GM10248 (cell line): ENCODE measurements at places on chromosomes 6 and 20.

GRCh38 chr6:231779-232178 is 60.5 kb upstream of the DUSP22 start:
- no peak for DNase-seq

- no peak for DNase-seq
Measured at GRCh38 chr6:15344192-15344519, 98.3 kb downstream of the JARID2 start.

- no peak for DNase-seq
Measured at GRCh38 chr6:157454762-157455714, 74.0 kb downstream of the ZDHHC14 start.

GRCh38 chr20:63364801-63365585 is 3.8 kb upstream of the CHRNA4 start:
- DNase-seq, result no peak

DNA sequence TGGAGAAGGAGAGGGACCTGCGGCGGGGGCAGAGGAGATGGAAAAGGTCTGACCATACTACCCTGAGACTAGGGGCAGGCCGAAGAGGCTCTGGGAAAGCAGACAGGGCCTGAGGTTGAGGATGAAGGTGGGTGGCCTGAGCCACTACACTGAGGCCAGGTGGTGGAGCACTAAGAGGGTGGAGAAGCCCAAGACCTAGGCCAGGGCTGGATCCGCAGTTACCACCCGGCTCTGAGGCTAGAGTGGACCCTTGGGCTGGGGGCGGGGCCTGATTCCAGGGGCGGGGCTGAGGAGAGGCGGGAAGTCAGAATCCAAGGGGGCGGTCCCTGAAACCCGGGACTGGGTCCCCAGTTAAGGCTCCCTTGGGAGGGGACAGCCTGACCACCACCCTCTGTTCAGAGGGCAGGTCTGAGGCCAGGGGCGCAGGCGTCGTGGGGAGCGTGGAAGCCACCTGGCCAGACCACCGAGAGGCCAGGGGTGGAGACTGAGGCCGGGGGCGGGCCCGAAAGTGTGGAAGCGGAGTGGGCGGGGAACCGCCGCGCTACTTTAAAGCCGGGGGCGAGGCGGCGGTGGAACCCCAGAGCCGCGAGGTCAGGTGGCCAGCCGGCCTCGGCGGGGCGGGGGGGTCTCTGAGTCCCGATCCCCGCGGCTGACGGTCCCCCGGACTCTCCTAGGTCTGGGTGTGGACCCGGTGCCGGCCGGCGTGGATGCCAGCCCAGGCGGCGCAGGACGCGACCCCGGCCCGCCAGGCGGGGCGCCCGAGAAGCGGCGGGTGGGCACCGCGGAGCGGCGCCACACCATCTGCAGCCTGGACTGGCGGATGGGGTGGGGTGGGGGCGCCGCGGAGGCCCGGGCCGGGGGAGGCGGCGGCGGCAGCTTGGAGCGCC is 8.3 kb downstream of the CCM2L start:
- DNase-seq, result peak; percentile 76

DNA sequence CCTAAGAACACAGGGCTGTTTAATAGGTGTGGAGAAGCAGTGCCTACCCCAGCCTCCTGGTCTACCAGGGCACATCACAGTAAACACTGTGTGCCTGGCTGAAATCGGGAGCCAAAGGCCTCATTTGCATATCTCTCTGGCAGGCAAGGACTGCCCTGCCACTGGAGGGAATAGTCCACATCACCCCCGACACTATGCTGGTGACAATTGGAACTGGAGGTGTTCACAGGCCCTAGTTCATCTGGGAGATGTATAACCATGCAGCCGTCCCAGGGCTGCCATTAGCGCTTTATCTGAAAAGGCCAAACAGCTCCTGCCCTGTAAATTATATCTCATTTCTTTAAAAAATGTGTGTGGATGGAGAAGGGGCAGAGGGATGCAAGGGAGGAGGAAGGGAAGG is 150.3 kb downstream of the LINC00237 start:
- no peak for DNase-seq

DNA sequence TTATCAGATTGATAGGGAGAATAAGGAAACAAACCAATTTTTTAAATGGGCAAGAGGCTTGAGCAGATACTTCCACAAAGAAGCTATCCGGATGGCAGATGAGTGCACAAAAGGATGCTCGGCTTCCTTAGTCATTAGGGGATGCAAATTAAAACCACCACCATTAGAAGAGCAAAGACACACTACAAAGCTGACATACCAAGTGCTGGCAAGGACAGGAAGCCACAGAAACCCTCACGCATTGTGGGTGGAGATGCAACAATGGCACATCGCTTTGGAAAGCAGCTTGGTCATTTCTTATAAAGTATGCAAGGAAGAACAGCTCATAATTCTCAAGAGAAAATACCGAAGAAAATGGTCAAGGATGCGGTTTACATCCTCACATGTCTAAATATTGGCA is 19.8 kb downstream of the BFSP1 start:
- no peak for DNase-seq

- DNase-seq, result no peak
Measured at GRCh38 chr6:29678114-29678513, 2.8 kb downstream of the ZFP57 start.

DNA sequence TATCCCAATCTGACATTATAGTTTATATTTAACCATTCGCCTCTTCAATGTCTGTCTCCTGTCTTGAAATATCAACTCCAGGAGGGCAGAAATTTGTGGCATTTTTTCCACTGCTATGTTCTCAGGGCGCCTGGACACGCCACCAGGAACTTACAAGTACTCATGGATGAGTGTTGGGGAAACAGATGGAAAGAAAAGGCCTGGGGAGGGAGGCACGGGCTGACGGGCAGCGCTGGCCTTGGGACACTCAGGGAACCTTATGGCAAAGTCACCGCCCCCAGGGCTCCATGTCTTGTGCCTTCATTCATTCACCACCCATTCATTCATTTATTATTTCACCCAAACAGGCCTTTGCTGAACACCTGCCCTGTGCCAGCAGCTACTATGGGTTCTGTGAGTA is 222.9 kb downstream of the PREX1 start:
- no peak for DNase-seq

DNA sequence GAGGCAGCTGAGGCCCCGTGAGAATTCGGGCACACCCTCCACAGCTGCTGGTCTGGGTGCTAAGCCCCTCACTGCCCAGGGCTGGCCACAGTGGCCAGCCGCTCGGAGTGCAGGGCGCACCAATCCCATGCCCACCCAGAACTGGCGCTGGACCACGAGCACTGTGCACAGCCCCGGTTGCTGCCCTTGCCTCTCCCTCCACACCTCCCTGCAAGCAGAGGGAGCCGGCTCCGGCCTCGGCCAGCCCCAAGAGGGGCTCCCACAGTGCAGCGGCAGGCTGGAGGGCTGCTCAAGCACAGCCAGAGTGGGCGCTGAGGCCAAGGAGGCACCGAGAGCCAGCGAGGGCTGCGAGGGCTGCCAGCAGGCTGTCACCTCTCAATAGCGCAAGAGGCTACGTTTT is 35.0 kb downstream of the CGA start:
- DNase-seq, result no peak

GRCh38 chr6:92690997-92691599 is 728.3 kb downstream of the EPHA7 start:
- no peak for DNase-seq

DNA sequence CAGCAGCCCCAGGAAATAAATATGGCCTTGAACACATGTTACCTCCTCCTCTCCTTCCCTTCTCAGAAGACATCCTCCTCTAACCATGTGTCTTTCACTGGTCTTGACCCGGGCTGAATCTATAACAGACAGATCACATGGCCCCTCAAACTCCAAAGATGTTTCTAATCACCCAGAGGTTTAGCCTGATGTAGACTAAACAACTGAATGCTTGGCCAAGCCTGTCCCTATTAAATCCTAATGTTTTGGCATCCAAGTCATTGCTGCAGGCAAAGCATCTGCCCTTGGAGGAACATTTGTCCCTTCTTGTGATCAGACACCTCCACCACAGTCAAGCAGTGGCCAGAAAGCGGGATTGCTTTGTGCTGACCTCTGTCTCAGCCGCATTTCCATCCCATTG is 65.5 kb downstream of the ANKRD60 start:
- no peak for DNase-seq

GRCh38 chr6:142855893-142856623 is 88.9 kb downstream of the HIVEP2 start:
- DNase-seq, result no peak

DNA sequence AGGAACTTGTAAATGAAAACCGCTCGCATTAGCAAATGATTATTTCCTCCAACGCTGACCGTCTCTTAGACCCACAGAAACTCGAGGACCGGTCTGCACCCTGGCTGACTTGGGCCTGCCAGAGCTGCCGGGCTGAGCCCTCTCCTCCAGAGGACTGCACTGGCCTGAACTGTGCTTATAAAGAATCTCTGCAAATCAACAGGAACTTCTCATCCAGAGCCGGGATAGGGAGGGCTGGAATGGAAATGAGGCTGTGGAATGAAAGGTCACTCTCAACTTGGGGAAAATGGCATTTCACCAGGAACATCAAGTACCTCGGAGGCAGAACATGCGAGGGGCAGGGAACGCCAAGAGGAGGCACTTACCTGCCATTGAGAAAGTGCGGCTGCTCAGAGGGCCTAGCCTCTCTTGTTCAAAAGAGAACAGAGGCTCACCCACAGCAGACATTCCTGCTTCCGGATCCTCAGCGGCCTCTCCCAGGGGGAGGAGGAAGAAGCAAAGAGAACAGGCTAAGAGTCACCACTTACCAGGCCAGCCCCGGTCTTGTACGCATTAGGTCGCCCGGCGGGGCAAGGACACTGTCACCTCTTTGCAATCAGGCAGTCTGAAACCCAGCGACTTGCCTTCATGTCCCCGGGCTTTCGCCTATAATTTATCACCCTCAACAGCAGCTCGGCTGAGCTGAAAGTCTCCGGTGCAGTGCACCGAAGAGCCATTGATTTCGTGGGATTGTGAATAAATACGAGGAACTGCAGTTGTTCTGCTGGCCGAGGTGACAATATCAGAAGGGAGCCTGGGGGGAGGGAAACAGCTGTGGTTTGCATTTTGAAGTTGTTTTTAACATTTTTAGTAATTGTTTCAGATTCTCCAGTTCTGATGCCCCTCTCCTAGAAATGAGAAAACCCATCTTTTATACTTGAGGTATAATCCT is 37.6 kb downstream of the ZMYND8 start:
- DNase-seq, result no peak

DNA sequence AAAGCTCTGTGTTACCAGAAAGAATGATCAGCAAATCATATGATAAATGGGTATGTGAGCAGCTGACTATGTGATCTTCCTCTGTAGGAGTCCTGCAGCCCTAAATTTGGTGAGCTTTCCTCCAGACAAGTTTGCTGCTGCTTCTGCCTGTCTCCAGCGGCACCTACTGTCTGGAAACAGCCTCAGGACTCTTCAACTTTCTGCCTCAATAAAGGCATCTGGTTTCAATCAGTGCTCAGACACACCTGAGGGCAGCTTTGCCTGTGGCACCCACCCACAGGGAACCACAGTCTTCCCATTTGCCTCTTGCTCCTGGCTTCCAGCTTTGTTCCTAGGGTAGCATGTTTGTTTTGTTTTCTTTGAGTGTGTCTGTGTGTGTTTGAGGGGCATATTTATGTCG is 727.9 kb upstream of the MAN1A1 start:
- DNase-seq, result no peak

GRCh38 chr6:152273638-152274037 is 363.5 kb downstream of the SYNE1 start:
- DNase-seq, result no peak

DNA sequence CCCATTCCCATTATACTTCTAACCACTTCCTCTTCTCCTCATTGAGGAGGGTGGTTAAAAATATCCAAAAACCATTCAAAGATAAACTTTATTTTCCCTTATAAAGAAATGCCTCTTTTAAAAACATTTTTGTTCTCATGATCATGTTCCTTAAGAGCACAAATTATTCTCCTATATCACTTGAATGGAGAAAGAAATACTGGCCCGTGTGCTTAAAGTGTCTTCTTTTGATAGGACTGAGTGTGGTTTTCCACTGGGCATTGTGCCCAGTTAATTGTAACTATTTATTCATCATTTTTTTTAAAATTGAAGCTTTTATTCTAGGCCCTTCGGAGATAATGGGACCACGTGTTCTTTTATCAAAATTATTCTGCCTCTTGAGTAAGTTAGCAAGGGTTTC is 871.5 kb downstream of the QKI start:
- no peak for DNase-seq
